Activated T-helper 1 cell treated with anti-CD3 and anti-CD28 coated beads, Interleukin-2, amount 50 U/mL, for 16 hours (primary cell): ENCODE measurements at places on chromosomes 6 and 20.

DNA sequence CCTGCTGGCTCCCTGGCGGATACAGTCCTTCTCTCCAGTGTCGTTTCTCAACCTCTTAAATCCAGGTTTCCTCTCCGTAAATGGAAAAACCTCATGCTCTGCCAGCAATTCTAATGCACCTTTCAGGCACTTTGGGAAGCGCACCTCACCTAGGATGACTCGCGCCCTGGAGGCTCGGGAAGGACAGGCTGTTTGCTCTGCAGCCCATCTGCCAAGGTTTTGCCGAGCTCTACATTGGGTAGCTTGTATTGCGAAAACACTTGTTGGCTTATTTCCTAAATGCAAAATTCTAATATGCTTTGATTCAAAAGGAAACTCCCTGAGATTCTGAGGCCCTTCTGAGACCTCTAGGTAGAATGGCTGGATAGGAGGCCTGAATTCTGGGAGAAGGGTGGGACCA is 102.6 kb upstream of the MLN start:
- no peak for DNase-seq

DNA sequence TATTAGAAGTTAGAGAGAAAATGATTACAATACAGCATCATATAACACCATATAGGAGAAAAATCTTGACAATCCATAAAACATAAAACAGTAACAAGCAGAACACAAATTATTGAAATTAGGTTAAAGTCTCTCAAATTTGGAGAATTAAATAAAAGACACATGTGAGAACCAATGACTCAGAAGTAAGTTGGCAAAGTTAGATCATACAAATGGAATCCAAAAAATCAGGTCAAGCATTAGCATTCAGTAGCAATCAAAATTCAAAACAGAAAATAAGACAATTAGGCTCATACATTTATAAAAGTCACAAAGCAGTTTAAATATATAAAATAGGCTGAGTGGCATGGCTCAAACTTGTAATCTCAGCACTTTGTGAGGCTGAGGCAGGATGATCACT is 775.6 kb downstream of the PHF3 start:
- DNase-seq = no peak

GRCh38 chr6:131381709-131382093 is 191.3 kb upstream of the ARG1 start:
- DNase-seq = no peak

- DNase-seq = no peak
Measured at GRCh38 chr6:161188547-161189465, 85.1 kb downstream of the AGPAT4 start.

DNA sequence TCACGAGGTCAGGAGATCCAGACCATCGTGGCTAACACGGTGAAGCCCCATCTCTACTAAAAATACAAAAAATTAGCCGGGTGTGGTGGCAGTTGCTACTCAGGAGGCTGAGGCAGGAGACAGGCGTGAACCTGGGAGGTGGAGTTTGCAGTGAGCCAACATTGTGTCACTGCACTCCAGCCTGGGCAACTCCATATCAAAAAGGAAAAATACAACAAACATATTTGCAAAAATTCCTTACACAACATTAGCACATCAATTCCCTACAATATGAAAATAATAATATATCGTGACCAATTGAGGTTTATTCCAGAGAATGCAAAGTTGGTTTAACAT is 38.8 kb upstream of the PLEKHG1 start:
- no peak for DNase-seq

DNA sequence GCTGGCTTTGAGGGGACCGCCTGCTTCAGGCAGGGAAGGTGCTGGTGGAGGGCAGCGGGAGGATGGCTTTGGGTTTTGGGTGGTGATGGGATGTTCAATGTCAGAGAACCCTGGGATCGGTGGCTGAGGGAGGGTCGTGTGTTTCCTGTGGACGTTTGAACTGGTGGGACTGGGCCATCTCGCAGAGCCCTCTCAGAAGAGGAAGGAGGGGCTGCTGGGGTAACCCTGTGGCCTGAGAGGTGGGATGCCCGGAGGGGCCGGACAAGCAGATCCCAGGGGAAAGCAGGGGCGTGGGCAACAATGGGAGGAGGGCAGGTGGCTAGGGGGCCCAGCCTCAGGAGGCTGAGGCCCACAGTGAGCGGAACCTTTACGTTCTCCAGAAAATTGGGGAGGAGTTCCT is 34.9 kb downstream of the PYGB start:
- DNase-seq = no peak

DNA sequence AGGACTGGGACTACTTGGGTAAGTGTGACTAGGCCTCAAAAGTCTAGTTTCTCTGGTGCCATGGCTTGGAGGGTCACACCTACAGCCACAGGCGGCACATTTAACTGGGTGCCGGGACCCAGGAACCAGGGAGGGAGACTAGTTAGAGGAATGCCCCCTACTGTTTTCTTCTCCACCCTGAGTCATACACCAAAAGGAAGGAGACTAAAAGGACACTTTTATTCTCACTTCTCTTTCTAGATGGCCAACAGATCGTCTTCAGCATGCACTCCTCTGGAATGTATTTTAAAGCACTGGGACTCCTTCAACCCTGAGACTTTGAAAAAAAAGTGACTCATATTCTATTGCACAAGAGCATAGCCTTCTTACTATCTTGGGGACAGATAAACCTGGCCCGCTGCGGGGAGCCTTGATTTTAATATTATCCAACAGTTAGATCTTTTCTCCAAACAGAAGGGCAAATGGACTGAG is 33.4 kb downstream of the PLN start:
- DNase-seq = no peak

DNA sequence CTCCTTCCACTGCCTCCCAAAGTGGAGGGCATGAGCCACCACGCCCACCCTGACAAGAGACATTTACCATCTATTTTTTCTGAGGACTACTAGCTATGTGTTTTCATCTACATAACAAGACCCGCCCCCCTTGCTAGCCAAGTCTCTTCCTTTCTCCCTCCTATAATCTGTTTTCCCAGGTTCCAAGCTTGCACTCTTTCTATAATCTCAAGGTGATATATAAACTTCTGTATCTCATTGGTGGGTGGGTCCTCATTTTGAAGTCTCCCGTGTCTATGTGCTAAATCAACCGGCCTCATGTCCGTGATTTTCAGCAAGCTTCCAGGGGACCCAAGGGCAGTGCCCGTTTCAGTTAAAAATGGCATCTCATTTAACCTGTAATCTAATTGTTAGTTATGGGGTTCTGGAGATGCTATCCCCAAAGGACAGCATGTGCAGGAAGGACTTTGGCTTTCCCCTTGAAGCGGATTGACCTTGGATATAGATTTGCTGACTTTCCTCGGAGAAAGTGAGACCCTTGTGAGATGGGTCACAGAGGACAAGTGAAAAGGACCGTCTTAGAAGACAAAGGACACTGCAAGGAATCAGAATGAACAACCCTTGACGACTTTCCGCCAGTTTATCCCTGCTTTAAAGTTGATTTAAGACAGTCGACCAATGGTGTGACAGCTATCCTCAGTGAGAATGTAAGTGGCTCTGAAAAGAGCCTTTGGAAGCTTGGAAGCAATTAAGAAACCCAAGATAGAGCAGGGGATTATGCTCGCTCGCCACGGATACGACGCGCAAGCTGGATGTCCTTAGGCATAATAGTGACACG is 22.4 kb downstream of the OR2B2 start:
- no peak for DNase-seq

DNA sequence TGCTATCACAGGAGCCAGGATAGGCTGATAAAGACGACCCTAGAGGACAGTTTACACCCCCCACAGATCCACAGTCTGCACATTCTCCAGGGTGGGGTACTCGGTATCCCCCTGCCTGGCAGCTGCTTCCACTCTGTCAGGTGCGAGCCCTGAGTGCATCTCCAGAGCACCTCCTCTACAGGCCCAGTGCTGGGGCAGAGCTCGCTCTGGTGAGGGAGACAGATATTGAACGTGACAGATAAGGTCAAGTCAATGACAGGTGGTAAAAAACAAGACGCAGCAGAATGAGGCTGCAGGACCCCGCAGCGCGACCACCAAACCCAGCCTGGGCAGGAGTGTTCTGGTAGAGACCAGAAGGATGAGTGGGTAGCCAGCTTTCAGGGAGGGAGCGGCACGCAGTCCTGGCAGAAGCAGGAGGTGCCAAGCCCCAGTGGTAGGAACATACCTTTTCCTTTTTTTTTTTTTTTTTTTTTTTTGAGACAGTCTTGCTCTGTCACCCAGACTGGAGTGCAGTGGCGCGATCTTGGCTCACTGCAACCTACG is 12.4 kb upstream of the MYL9 start:
- no peak for DNase-seq

DNA sequence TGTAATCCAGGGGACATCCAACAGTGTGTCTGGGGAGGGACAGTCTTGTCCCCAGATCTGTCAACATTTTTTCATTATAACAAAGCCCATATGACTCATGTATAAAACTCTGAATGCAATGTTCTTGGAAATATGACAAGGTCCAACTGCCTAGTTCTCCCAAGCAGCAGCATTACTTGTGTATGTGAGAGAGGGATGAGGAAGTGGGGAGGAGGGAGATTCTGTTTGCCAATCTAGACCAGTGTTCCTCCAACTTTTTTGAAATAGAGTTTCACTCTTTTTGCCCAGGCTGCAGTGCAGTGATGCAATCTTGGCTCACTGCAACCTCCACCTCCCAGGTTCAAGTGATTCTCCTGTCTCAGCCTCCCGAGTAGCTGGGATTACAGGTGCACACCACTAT is 394.8 kb downstream of the DHX35 start:
- no peak for DNase-seq

- DNase-seq = no peak
Measured at GRCh38 chr20:31894980-31895675, 24.7 kb downstream of the TTLL9 start.

- DNase-seq = no peak
Measured at GRCh38 chr6:133705731-133706130, 183.2 kb upstream of the TCF21 start.

GRCh38 chr6:66423047-66423446 is 716.0 kb upstream of the EYS start:
- no peak for DNase-seq
